ENCODE measurements at places on chromosomes 5 and 9.

DNA sequence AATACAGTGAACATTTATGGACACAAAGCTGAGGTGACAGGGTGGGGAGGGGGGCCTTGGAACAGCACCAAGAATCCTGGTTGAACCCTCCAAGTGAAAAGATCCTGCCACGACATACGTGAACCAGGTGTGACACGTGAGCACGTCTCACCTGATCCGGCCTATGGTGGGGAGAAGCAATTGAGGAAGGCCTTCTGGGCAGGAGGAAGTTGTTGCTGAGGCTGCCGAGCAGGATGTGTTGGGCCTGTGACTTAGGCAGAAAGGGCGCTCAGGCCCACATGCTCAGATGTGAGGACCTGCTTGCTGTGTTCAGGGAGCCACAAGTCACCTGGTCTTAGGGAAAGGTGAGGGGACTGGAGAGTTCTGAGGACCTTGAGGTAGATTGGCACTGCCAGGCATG lies 2.5 kb upstream of the MAPK9 start:
- DNase-seq, result no peak

GRCh38 chr5:107542428-107542827 lies 128.3 kb downstream of the EFNA5 start:
- peak; percentile 3 for DNase-seq

DNA sequence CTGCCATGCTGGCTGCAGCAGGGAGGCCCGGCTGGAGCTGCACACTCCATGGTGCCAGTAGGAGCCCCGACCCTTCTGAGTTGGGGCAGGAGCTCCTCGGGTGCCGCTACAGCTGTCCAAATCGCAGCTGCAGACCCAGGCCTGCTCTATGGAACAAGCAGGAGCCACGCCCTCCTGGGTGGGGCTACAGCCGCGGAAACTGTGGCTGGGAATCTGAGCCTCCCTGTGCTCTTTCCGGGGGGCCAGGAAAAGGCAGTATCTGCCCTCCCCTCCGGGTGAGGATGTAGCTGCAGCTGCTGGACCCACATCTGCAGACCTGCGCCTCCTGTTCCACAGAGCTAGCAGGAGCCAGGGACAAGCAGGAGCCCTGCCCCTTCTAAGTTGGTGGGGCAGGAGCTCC lies 278.9 kb upstream of the ACTBL2 start:
- no peak for DNase-seq

- DNase-seq, result no peak
These were observed 9.3 kb downstream of the TMEM245 start for GRCh38 chr9:109110329-109111021.

DNA sequence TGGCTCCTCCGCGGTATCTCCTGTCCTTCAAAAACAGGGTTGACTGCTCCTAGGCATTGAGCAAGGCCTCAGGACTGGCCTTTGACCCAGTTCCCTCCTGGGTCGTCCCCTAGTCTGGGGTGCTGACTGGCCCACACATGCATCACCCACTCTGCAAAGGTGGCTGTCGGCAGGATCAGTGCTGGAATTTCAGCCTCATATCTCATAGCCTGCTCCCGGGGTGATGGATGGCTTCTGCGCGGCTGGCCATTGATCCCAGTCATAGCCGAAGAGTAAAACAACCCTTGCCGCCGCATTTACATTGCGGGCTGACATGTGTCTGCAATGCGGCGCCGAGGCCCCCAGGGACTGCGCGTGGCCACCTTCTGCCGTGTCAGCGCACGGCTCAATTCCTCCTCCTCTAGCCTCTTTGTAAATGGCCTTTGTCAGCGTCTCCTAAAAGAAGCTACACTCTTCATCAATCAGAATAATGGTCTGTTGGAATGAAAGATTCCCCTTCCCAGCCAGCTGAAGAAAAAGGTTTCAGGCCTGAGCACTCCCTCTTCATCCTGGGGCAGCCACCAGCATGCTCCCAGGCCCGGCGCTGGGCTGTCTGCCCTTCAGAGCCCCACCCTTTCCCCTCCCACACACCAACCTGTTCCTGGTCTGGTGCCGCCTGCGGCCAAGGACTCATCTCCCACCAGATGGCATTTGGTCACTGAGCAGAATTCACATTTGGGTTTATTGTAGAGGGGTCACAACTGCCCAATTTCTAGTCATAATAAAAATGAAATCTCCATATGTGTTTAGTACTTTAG lies 159.0 kb downstream of the PJA2 start:
- no peak for DNase-seq

- DNase-seq, result no peak
These were observed 311.0 kb downstream of the NSG2 start for GRCh38 chr5:174356536-174356935.

DNA sequence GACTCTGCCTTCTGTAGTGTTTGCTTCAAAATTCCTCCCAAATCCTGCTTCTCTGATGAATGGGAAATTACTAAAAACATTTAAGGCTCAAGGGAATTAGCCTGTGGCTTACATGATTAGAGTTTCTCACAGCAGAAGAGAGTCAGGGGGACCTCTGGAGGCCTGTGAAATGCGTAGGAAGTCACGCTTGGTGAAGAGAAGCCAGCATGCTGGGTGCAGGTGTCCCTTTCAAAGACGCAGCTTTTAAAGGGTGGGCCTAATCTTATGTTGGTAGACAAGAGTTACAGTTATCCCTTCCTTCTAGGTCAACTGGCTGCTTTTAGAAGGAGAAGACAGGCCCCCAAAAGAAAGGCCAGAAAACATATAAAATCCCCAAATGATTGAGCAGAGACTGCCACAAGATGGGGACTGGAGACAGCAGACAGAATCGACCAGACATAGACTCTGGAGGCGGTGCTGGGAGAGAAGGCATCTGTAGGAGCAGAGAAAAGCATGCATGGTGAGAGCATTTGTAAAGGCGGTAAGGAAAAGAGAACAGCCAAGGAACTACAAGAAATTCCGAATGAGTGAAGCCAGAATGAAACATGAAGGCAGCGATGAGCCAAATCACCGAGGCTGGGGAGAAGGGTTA lies 42.3 kb downstream of the B4GALT1 start:
- no peak for DNase-seq

- no peak for DNase-seq
These were observed 151.1 kb downstream of the LRRC70 start for GRCh38 chr5:62729675-62730074.

DNA sequence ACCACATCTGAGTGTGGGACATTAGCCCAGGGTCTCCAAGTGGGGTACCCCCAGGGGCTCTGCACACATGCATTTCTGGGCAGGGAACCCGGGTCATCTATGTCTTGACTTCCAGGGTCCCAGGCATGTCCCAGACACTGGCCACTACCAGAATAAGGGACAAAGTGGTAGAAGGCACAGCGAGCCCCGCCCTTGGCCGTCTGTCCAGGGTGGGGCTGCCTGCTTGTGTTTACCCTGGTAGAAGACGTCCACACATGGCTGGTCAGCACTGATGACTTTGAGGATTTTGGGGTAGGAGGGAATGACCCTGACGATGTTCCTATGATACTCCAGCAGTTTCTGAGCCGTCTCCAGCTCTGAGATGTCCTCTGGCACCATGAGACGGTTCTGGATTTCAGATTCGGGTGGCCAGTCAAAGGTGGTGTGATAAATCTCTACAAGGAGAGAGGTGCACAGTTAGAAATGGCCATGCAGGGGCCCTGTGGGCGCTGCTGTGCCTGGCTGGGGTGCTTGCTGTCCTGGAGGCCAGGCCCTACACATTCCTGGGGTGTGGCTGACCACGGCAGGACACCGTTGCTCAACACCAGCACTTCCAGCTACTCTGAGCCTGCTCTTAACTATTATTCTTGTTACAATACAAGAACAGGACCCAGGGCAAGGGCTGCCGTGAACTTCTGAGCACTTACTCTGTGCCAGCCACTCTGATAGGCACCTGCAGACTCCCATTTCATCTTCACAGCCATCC lies 51.3 kb downstream of the AK8 start:
- no peak for DNase-seq
